AG08395 (cell line): ENCODE measurements at places on chromosomes 5 and 9.

GRCh38 chr9:112012026-112012902 is 115.7 kb downstream of the UGCG start:
- peak; percentile 90 for DNase-seq

DNA sequence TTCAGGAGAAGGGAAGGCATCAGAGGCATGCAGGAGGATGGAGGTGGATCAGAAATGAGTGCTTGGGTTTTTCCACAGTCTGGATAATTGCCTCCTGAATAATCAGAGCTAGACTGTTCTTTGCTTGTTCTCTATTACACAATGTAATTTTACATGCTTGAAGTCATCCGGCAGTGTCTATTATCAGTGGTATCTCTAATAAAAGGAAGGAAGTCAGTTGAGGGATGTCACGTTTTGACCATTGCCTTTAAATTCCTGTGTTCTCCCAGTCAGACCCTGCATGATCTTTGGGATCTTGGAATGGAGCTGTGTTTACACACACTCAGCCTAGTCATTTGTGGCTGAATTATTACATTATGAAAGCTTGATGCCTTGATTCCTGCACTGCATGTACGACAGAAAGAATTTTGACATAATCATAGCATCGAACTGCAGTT is 91.0 kb downstream of the PDE8B start:
- DNase-seq = peak; percentile 46

DNA sequence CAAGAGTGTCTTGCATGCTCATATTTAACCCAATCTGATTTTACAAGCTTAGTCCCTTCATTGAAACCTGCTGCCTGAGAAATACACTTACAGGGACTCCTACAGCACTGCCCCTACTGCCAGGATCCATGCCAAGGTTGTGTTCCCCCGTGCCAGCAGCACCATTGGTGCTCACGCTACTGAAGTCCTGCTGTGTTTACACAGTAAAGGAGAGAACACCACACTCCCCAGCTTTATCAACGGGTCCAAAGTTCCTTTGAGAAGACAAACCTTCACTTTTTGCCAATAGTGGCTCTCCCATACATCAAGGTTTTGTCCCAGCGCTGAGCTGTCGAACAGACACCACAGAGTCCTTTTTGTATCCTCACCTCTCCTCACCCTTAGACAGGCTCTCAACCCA is 155.1 kb upstream of the WWC1 start:
- DNase-seq = no peak

DNA sequence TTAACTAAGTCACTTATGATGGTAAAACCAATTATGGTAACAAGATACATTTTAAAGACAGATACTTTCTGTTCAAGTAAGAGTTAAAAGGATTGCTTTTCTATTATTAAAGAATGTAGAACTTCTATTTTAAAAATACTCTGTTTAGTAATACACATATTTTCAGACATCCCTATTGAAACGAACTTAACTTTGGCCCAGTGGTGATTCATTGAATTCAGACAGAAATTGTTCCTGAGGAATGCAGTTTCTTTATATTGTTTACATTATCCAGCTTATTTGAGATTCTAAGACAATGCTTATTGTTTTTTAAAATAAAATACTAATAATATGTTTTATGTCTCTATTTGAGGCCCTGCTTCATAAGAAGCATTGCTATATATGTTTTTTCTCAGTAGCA is 816.4 kb downstream of the SEMA5A start:
- peak; percentile 12 for DNase-seq

GRCh38 chr5:14849516-14850294 is 21.9 kb downstream of the ANKH start:
- peak; percentile 30 for DNase-seq

DNA sequence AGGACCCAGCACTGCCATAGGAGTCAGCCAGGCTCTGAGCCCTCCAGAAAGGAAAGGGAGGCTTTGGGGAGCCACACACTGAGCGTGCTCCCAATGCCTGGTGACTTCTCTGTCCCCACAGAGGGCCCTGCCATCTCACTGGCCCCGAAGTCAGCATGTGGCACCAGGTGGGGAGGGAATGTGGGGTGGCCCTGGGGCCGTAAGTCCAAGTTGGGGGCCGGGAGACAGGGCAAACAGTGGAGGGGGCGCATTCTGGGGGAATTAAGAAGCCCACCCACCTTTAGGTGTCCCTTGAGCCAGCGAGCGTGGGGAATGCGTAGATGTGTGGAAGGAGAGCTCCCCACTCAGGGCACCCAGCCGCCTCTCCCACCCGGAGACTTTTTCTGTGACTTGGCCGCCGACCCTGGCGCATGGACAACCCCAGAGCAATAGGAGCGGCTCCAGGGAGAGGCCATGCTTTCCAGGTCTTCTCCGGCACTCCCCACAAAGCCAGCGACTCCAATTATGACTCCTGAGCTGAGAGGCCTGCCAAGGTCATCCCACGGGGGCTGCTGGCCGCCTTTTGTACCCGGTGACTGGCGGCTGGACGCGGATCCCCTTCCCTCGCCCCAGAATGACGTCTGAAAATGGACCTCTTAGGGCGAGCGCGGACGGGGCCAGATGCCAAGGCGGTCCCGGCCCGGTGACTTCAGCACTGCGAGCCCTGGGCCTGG is 9.8 kb downstream of the IRX1 start:
- DNase-seq = no peak

DNA sequence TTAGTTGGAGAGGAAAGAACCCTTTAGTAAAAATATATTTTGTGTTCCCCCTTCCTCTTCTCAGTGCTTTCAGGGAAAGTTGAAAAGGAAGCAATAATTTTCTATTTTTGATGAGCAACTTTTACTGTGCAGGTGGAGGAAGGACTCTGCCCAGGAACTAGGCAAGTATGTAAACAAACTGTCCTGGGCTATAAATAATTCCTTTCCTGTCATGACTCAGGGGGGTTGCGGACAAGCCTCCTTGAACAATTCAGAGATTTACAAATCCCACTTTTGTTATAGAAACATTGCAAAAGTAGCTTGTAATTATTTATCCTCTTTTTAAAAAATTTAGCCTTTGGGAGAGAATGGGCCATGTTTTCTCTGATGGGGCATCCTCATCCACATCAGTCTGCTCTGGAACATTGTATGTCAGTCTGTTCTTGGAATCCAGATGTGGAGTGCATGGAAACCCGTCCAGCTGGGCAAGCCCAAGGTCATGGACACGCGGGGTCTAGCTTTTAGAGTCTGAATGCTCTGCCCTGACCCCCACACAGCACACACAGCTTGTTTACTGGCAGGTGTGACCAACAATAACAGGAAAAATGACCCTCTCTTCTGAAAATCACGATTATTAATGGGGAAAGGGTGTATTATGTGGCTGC is 127.6 kb downstream of the GADD45G start:
- DNase-seq = no peak

GRCh38 chr9:87292449-87293191 is 205.0 kb upstream of the DAPK1 start:
- no peak for DNase-seq

GRCh38 chr5:155768332-155768731 is 558.6 kb upstream of the SGCD start:
- DNase-seq = no peak

- no peak for DNase-seq
These were observed 13.3 kb downstream of the DCANP1 start for GRCh38 chr5:135433681-135434426.

GRCh38 chr5:123124859-123125595 is 36.0 kb downstream of the PRDM6 start:
- peak; percentile 20 for DNase-seq

DNA sequence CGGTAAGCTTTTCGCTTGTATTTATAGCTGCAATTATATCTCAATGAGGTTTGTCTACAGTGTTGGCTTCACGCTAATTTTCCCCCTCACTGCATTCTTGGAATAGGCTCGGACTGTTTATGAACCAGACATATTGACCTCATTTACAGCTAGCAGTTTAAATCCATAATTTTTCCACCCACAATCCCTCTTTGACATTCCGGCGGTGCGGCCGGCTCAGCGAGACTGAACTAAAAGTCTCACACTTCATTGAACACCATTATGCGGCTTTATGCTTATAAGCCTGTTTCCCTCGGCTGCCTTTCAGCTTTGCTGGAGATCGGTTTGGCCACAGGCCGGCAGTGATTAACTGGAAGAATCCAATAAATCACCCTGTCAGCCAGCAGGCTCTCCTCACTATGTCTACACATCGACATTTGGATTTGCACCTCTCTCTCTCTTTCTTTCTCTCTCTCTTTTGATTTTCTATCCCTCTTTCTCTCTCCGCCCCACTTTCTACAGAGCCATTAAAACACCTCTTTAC is 315.0 kb upstream of the TLE4 start:
- peak; percentile 73 for DNase-seq

- DNase-seq = no peak
These were observed 47.0 kb downstream of the TJP2 start for GRCh38 chr9:69221036-69221435.

GRCh38 chr9:119050281-119050680 is 319.0 kb downstream of the BRINP1 start:
- no peak for DNase-seq

- DNase-seq = no peak
These were observed 1.2 kb downstream of the EXOC3 start for GRCh38 chr5:444226-444625.

- no peak for DNase-seq
These were observed 138.3 kb downstream of the OSTF1 start for GRCh38 chr9:75226403-75227139.

- DNase-seq = no peak
These were observed 50.0 kb downstream of the EXD3 start for GRCh38 chr9:137372693-137373610.

- no peak for DNase-seq
These were observed 84.9 kb upstream of the MPDZ start for GRCh38 chr9:13364271-13365000.

DNA sequence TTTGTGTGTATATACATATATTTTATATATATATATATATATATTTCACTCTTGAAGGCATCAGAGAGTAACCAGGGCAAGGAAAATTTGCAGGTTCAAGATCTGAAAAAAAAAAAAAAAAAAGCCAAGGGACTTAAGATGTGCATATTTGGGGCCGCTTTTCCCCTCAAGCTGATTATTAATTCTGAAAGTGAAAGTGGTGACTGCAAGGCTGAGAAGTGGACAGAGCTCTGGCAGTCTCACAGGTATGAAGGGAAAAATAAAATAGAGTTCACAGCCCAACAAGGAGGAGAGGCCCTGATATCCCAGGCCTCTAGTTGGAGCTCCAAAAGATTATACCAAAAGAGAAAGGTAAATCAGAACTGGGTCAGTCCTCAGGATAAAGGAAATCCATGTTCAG is 234.4 kb upstream of the GAS1 start:
- no peak for DNase-seq

GRCh38 chr5:134877159-134877558 is 3.0 kb downstream of the TXNDC15 start:
- no peak for DNase-seq
